GM12878 (cell line): ENCODE measurements at places on chromosomes 16 and 17. TPM values are rescaled to one million over a fixed set of nuclear protein-coding genes. Genes with fewer than 3 reads are reported as not detected.

- H3K4me1 ChIP-seq: peaks cover 11% of the 10 kb centered on the region
- no peaks in the 10 kb centered on the region for H3K27me3 ChIP-seq
- H3K4me3 ChIP-seq: no peak overlapping the region
- H3K36me3 ChIP-seq: no peaks in the 10 kb centered on the region
- DNase-seq: no peak
Measured at GRCh38 chr16:23318639-23319038, 16.5 kb downstream of the SCNN1B start.

DNA sequence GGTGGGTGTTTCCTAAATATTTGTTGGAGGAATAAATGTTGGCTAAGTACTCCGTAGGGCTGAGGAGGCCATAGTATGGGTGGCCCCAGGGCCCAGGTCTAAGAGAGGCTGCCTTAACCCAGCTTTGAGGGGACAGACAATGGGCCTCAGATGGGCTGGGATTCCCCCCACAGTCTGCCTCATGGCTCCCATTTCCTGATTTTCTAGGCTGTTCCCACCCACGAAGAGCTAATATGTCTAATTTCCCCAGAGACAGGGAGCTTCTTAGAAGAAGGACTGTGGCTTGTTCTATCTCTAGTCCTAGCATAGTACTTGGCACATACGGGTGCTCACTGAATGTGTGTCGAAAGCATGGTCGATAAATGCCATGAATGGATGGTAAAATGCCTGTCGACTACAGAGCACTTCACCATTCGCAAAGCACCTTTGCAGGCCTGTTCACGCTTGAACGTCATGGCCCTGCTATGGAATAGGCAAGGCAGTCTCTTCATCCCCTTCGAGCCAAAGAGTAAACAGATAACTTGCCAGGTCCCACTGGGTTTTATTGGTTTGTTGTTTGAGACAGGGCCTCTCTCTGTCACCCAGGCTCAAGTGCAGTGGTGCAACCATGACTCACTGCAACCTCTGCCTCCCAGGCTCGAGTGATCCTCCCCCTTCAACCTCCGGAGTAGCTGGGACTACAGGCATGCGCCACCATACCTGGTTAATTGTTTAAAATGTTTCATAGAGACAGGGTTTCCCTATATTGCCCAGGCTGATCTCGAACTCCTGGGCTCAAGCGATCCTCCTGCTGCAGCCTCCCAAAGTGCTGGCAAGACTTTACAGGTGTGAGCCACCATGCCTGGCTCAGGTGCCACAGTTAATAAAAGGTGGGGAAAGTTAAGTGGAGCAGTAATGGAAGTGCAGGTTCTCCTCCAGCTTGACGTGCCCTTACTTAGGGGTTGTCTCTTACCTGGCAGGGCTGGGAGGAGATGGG, 9.7 kb downstream of the CHAD start:
- no peak overlapping the region for H3K27ac ChIP-seq
- H3K36me3 ChIP-seq: no peaks in the 10 kb centered on the region
- H3K27me3 ChIP-seq: no peaks in the 10 kb centered on the region
- H3K4me1 ChIP-seq: no peaks in the 10 kb centered on the region
- DNase-seq: no peak

GRCh38 chr16:79013930-79014660, 586.4 kb downstream of the MAF start:
- DNase-seq: no peak
- H3K27me3 ChIP-seq: no peaks in the 10 kb centered on the region; the same call in 1 of the 2 replicates
- H3K4me3 ChIP-seq: no peak overlapping the region
- H3K4me1 ChIP-seq: peaks cover 6% of the 10 kb centered on the region
- no peak overlapping the region for H3K27ac ChIP-seq

- peaks cover 30% of the 10 kb centered on the region for H3K27me3 ChIP-seq
- DNase-seq: no peak
- no peaks in the 10 kb centered on the region; the same call in 1 of the 2 replicates for H3K4me1 ChIP-seq
- H3K27ac ChIP-seq: no peak within 1 kb of the TSS
- H3K36me3 ChIP-seq: no peaks in the 10 kb centered on the region
- peak within 1 kb of the TSS; percentile 77 for H3K4me3 ChIP-seq
Measured at GRCh38 chr17:49969134-49969759, at the start of gene DLX4. Gene DLX4 (plus strand): TSS chr17:49969190. CDS start chr17:49969469, 279 bp downstream.

- H3K4me3 ChIP-seq: peak within 1 kb of the TSS; percentile 90
- peak; percentile 97 for DNase-seq
- peak within 1 kb of the TSS; percentile 90 for H3K27ac ChIP-seq
Measured at GRCh38 chr17:75154195-75155106, at the start of gene JPT1. Gene JPT1 (minus strand): TSS chr17:75154512. CDS start chr17:75154397, 115 bp downstream.

GRCh38 chr16:4272114-4272956, 488 bp downstream of the TFAP4 start:
- no peak for DNase-seq
- H3K27ac ChIP-seq: peak overlapping the region; percentile 56
- no peaks in the 10 kb centered on the region; the same call in 1 of the 2 replicates for H3K4me1 ChIP-seq
- peak overlapping the region; percentile 91 for H3K4me3 ChIP-seq
- H3K36me3 ChIP-seq: no peaks in the 10 kb centered on the region

- H3K4me1 ChIP-seq: no peaks in the 10 kb centered on the region
- no peaks in the 10 kb centered on the region for H3K27me3 ChIP-seq
- peak overlapping the region; percentile 47; the same call in 1 of the 2 replicates for H3K27ac ChIP-seq
- no peaks in the 10 kb centered on the region for H3K36me3 ChIP-seq
Measured at GRCh38 chr16:21301895-21302291, 23.8 kb upstream of the CRYM start.

DNA sequence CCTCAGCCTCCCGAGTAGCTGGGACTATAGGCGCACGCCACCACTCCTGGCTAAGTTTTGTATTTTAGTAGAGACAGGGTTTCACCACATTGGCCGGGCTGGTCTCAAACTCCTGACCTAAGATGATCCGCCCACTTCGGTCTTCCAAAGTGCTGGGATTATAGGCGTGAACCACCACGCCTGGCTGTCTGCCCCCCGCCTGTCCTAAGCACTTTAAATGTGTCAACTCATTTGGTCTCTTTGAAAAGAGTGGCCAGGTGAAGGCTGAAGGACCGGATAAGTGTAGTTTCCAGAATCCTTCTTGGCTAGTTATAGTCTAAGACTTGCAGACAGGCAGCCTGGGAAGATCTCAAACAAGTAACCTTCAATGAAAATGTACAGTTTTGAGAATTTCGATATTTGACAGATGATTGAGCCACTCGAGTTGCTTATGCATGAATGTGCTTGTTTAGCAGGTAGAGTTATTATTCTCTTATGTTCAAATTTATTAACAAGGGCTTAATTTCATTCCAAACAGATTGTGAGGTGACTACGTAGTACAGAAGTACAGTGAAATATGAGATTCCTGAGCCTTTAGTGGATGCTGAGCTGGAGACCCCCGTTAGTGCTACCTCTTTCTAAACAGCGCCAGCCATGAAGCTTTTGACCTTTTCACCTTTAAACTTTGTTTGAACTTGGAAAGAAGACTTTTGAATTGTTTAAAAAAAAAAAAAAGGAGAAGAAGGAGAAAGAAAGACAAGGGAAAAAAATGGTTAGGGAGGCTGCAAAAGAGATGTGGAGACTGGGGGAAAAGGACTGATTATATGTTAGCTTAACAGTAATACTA, 164.4 kb upstream of the TBX2 start:
- DNase-seq: no peak
- H3K27ac ChIP-seq: no peak overlapping the region
- no peaks in the 10 kb centered on the region for H3K27me3 ChIP-seq

DNA sequence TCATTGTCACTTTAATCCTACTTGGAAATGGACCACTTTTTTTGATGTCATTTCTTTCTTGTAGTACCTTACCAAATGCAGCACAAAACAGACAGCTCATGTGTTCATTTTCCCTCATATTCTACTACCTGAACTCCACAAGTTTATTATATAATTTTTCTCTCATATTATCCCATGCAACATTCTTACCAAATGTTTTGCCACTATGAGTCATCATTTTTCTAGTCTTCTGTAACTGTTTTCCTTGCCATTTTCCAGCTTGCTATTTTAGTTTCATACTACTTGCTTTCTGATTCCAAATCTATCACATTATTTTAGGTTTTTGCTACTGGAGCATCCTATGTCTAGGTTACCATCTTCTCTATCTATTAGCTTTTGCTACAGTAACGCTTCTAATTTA, 332.7 kb downstream of the ZFHX3 start:
- H3K27ac ChIP-seq: no peak overlapping the region
- no peaks in the 10 kb centered on the region for H3K36me3 ChIP-seq
- H3K27me3 ChIP-seq: no peaks in the 10 kb centered on the region
- no peaks in the 10 kb centered on the region for H3K4me1 ChIP-seq
- DNase-seq: no peak

GRCh38 chr16:56860226-56861020, 4.6 kb upstream of the SLC12A3 start:
- 0 out of 2 replicates have a peak overlapping the region, but pooled peaks have one; percentile 13 for H3K4me3 ChIP-seq
- peak; percentile 75 for DNase-seq
- no peaks in the 10 kb centered on the region for H3K27me3 ChIP-seq
- peaks cover 33% of the 10 kb centered on the region for H3K4me1 ChIP-seq
- H3K36me3 ChIP-seq: no peaks in the 10 kb centered on the region

DNA sequence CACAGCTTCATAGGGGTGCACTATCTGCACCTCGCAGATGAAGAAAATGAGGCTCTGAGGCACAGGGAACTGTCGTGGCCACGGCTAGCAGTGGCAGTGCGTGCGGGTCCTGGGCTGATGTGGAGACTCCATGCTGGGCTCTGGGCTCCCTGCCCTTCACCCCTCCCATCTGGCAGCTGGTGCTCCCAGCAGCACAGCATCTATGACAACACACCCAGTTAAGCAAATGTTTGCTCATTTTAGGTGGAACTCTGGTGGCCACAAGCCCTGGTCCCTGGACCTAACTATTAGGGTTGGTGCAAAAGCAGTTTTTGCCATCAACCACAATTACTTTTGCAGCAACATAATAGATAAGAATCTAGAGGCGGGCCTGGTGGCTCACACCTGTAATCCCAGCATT, 30.9 kb downstream of the IFT140 start:
- H3K27me3 ChIP-seq: no peaks in the 10 kb centered on the region
- no peaks in the 10 kb centered on the region for H3K4me1 ChIP-seq
- no peaks in the 10 kb centered on the region for H3K36me3 ChIP-seq
- no peak overlapping the region for H3K4me3 ChIP-seq

- no peak for DNase-seq
- no peaks in the 10 kb centered on the region for H3K27me3 ChIP-seq
- peaks cover 17% of the 10 kb centered on the region; the same call in 1 of the 2 replicates for H3K36me3 ChIP-seq
- no peak overlapping the region for H3K4me3 ChIP-seq
Measured at GRCh38 chr17:34997355-34997862, 17.1 kb downstream of the LIG3 start.

DNA sequence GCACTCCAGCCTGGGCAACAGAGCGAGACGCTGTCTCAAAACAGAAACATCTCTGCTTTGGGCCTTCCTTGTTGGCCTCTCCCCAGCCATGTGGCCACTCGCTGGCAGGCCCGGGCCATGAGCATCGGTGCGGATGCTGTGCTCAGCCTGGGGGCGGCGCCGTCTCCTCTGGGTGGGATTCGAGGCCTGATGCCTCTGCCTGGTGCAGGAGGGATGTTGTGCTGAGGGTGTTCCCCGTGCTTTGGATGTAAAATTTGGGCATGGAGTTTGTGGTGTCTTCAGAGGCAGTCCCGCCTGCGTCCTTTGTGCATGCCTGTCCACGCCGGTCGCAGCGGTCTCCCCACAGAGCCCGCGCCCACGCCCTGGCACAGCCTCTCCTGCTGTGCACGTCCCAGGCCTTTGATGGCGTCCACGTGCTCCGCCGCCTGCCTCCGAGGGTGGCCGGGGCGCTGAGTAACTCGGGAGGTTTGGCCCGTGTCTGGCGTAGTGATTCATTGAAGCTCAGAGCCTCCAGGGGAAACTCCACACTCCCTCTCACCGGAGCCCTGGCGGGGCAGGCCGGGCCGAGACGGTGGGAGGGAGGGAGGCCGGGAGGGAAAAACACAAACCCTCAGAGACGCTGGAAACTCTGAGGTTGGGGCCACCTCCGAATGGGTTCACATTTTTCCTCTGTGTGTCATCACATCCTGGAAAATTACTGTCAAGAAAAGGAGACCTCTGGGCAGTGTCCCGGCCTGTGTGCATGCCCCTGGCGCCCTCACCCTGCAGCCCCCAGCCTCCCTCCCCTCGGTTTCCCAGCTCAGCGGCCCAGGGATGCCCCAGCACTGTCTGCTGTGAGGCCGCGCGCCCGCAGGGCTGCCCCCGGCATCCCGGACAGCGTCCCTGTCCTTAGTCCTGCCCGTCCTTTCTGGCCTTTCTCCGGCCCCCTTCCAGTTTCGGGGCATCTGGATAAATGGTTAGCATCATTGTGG, 19.0 kb downstream of the CENPX start:
- DNase-seq: no peak
- no peak overlapping the region for H3K4me3 ChIP-seq
- no peak overlapping the region for H3K27ac ChIP-seq

GRCh38 chr16:66146798-66147197, 219.7 kb upstream of the CDH5 start:
- H3K27ac ChIP-seq: no peak overlapping the region
- no peaks in the 10 kb centered on the region for H3K36me3 ChIP-seq
- no peak for DNase-seq
- H3K4me3 ChIP-seq: no peak overlapping the region
- no peaks in the 10 kb centered on the region for H3K4me1 ChIP-seq
- H3K27me3 ChIP-seq: no peaks in the 10 kb centered on the region; the same call in 1 of the 2 replicates

DNA sequence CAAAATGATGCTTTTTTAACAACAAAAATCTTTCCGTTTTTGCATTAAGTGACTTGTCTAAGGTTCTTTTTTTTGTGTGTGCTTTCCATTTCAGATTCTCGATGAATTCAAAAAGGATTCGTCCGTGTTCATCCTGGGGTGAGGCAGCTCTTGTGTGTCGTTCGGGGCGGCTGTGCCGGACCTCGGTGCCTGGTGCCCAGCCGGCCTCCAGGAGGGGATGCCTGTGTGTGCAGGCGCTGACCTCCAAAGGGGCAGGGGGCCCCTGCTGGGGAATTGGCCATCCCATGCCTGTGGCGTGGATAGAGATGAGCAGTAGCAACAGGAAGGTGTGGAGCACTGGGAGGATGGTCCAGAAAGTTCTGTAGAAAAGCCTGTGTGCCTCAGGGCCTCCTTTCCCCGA, 101.7 kb downstream of the PLCG2 start:
- no peaks in the 10 kb centered on the region for H3K4me1 ChIP-seq
- H3K36me3 ChIP-seq: peaks cover 46% of the 10 kb centered on the region
- no peak for DNase-seq
- H3K27me3 ChIP-seq: no peaks in the 10 kb centered on the region
- no peak overlapping the region for H3K4me3 ChIP-seq

GRCh38 chr17:81279278-81280275, 15.5 kb downstream of the SLC38A10 start:
- no peak for DNase-seq
- H3K27me3 ChIP-seq: no peaks in the 10 kb centered on the region
- H3K27ac ChIP-seq: no peak overlapping the region
- no peak overlapping the region for H3K4me3 ChIP-seq

The DNAH17 gene
- total RNA-seq: 0.90 and 1.6 TPM in 2 replicates

The SALL1 gene
- 0.08 TPM in 1 of 2 replicates, not detected in the other for total RNA-seq

The GSG1L gene
- not detected in 2 replicates for total RNA-seq

The HID1 gene
- 0.37 and 0.77 TPM in 2 replicates for total RNA-seq

The CCDC47 gene
- total RNA-seq: 59.2 and 63.9 TPM in 2 replicates

The PROCA1 gene
- 1.5 and 2.4 TPM in 2 replicates for total RNA-seq

The CORO1A gene
- 1,368 and 1,405 TPM in 2 replicates for total RNA-seq

The EPOP gene
- total RNA-seq: 9.0 and 9.7 TPM in 2 replicates

The ABCA6 gene
- 13.7 and 14.3 TPM in 2 replicates for total RNA-seq

The C16orf96 gene
- 0.05 and 0.08 TPM in 2 replicates for total RNA-seq

The KRT12 gene
- total RNA-seq: not detected in 2 replicates

The PIRT gene
- total RNA-seq: not detected in 2 replicates

The FOXL1 gene
- total RNA-seq: not detected in 2 replicates

The GUCY2D gene
- total RNA-seq: not detected in 2 replicates
